Anterior cingulate cortex (tissue), 58 donors: ENCODE measurements at places on chromosomes 7 and 10.
A peak's percentile ranks its signal among the peaks of the same experiment; 100 is the strongest.

DNA sequence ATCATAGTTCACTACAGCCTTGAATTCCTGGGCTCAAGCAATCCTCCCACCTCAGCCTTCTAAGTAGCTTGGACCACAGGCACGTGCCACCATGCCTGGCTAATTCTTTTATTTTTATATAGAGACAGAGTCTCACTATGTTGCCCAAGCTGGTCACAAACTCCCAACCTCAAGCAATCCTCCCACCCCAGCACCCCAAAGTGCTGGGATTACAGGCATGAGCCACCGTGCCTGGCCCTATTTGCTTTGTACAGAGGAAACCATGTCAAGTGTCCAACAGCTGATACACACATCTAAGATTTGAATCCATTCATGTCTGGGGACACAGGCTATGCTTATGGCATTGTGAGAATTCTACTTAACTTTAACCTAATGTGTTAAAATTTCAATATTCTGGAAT is 29.9 kb upstream of the MPP7 start:
- DNase-seq, result no peak

DNA sequence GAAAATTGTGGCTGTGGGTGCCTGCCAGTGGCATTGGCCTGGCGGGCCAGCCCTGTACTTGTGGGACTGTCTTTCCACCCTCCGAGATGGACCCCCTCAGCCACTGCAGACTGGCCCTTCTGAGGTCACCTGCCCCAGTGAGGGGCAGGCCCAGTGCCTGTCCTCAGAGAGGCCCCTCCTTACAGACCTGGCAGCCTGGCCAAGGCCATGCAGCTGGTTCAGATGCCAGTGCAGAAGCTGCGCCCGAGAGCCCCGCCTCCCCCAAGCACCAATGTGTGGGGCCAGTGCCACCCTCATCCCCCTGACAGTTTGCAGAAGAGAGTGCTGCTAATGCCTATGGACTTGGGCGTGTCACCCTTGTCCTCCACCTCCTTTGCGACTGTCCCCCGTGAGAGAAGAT is 10.0 kb downstream of the ZNF316 start:
- no peak for DNase-seq

DNA sequence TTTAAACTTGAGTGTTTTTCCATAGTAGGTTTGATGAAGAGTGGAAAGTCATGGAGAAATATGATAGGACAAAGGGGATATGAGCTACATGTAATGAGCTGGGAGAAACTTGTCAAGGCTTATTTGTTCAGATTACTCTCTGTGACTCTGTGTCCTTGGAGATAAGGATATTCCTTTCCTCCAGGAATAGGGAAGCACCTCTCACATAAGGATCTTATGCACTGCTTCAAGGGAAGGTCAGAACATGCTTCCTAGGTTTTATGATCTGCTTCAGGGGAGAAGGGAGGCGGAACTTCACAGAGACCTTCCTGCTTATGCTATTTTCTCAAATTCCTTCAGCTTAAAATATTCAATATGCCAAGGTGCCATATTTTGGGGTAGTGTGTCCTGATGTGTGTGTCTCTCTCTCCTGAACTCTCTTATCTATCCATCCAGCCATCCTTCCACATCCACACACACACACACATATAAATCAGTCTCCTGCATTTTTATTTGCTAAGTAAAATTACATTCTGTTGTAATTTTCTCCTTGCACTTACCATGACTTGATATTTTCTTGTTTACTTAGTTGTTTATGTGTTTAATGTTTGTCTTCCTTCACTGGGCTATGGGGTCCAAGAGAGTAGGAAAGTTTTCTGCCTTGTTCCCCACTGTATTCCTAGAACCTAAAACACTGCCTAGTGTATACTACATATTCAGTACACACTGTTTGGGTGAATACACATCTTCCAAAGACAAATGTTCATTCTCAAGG is 26.4 kb downstream of the ARL4A start:
- DNase-seq, result no peak

- no peak for DNase-seq
Observed at GRCh38 chr10:86260564-86260963, 106.0 kb downstream of the GRID1 start.

- no peak for DNase-seq
Observed at GRCh38 chr7:138208142-138208570, 131.9 kb downstream of the AKR1D1 start.

DNA sequence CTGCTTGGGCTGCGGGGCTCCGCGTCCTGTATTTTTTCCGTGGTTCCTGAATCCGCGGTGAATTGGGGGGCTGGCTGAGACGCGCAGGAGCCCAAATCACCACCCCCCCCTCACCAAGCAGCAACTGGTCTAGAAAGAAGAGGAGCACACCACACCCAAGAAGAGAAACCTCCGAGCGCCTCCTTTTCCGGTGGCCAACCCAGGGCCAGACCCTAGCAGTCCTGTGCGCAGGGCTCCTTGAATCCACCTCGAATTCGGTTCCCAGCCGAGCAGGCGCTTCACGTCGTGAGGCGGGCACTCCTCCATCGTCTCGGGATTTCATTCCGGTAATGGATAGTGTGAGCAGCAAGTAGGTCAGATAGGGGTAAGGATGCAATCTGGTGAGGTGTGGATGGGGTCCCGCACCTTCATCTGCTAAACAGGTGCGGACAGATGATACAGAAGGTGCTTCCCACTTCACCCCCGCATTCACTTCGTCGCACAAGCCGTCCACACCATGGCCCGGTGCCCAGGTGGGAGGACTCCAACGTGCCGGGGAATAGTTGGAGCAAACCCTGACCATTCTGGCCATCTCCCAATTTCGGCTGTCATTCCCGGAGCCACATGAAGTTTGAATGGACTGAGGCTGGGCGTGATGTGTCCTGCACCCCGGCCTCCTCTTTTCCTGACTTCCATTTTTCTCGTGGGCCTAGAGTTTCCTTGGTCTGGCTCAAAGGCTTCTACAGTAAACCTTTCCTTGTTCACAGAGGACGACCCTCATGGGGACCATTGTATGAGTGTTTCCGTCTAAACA is 19.8 kb upstream of the ZNF273 start:
- no peak for DNase-seq

DNA sequence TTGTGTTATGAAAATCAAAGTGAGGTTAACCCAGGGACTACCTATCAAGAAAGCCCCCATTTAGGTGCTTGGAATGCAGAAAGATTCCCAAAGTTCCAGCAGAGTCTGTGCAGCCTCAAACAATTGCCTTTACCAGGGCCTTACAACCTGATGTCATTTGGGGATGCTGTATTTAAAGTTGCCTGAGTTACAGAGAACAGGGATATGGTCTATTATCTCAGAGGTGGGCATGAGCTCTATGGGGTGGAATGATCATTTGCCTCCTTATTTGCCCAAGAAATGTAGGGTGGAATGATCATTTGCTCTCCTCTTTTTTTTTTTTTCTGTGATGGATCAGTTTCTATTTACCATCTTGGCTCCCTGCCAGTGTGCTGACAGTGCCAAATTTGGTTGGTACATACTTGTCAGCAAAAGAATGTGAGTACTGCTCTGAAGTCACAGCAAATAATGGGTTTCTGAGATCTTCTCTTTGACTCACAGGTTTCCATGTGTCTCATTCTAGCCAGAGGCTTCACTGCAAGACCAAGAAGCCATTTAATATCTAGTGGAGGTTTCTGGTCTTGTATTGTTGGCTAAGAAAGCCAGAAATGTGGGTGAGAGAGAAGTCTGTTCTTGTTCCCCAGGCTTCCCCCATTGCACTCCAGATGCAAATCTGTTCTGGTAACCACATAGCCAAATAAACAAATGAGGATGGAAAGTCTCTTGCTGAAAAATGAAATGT is 45.5 kb upstream of the ZNRF2 start:
- no peak for DNase-seq

DNA sequence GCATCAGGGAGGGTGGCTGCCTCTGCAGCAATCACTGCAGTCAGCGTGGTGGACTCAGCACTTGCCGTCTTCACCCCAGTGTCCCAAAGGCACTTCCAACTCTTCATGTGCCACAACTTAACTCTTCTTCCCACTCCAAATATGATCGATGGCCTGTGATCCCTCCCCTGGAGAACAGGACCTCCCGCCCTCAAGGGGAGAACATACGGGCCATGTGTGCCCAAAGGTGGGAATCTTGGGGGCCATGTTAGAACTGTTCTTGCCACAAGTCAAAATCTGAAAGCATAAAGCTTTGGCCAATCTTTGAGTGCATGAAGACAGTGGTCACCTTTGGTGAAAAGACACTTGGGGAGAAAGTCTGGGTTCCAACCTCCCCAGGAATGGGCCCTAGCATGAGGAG is 368.5 kb upstream of the MGMT start:
- DNase-seq, result no peak

DNA sequence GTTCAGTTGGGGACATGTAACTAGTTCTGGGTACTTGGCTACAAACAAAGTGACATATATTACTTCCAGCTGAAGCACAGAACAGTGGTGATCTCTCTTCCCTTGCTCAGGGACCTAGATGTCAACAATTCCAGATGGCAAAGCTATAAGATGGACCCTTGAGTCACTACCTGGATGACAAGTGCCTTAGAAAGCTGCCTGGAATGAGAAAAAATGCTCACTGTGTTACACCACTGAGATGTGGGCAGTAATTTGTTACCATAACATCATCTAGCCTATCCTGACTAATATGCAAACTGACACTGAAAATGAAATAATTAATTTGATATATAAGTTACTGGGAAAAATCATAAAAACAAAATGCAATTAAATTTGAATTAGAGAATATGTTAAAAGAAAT is 16.4 kb upstream of the CTTNBP2 start:
- DNase-seq, result no peak

GRCh38 chr7:92633211-92633906 is 43.2 kb upstream of the FAM133B start:
- no peak for DNase-seq

- DNase-seq, result no peak
Observed at GRCh38 chr10:12350167-12350872, 973 bp downstream of the CAMK1D start.

- no peak for DNase-seq
Observed at GRCh38 chr7:2908103-2908683, 64.1 kb upstream of the GNA12 start.

DNA sequence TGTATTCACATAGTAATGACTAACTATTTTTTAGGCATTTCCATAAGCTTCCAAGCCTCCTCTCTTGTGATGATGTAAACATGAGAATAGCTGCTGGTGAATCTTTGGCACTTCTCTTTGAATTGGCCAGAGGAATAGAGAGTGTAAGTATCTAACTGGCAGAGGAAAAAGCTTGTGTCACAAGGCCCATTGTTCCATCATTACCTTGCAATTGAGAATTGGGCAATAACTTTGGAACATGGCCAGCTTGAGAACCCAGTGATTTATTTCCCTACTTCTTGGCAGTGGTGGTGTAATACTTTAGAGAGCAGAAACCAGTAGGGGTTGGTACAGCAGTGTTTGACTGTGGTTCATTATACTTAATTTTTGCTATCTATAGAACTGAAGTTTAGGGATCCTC is 12.0 kb downstream of the IFRD1 start:
- no peak for DNase-seq

GRCh38 chr10:29691564-29692072 is 56.8 kb upstream of the SVIL start:
- DNase-seq, result no peak

DNA sequence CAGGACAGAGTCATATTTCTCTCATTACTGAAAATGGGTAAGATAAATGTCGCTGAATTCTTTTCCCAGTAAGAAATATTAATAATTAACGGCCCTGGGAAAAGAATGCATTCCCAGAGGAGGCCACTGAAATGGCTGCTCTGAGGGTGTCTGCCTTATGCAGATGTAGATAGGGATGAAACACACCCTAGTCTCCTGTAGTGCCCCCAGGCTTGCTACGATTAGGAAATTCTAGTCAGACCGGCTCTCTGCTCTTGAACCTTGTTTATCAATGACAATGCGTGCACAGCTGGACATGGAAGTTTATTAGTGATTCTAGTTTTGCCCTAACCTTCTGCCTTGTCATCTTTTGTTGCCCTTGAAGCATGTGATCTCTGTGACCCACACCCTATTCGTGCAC is 291.1 kb downstream of the ZNF248 start:
- no peak for DNase-seq

GRCh38 chr10:61286686-61287085 is 166.5 kb downstream of the TMEM26 start:
- no peak for DNase-seq

DNA sequence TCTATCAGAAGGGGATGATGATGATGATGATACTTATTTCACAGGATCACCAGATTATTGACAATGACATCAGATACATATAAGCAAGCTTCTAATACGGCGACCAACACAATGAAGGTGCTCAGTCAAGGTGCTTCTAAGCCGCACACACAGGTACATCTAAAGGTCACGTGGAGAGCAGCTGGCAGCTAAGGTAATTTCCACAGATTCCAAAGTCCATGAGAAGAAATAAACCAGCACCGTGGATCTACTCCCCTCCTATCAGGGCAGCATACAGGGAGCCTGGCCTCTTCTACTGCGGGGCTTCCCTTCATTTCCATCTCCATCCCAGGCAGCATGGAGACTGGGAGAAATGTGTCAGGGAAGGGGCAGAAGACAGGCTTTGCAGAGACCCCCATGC is 37.5 kb downstream of the DENND11 start:
- no peak for DNase-seq

DNA sequence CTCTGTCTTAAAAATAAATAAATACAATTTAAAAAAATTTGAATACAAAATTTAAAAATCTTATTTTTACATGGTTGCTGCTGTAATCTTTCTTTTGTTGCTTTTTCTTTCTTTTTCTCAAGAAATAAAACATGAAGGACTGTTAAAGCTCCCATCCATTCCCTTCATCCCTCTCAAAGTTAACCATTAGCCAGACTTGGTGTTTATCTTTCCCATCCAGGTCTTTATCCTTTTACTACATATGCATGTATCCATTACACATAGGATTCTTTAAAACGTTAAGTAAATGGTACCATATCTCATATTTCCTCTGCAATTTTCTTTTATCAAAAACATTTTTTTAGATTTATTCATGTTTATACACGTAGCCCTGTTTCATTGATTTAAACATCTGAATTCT is 70.1 kb downstream of the CREB3L2 start:
- DNase-seq, result no peak

DNA sequence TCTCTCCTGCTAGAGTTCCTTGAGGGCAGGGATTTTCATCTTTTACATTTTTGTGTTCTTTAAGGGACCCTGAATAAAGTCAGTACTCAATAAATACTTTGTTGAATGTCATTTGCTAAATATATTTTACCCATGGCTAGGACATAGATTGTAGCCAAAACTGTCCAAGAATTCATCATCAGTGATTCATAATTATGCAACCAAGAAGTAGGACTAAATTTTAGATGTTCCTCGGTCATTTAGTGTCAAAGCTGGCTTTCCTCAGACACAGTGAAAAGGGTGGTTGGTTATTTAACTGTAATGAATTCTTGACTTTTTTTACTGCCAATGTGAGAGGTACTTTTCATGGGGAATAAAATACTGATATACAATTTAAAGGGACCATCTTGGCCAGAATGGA is 3.3 kb downstream of the NUDT13 start:
- no peak for DNase-seq

DNA sequence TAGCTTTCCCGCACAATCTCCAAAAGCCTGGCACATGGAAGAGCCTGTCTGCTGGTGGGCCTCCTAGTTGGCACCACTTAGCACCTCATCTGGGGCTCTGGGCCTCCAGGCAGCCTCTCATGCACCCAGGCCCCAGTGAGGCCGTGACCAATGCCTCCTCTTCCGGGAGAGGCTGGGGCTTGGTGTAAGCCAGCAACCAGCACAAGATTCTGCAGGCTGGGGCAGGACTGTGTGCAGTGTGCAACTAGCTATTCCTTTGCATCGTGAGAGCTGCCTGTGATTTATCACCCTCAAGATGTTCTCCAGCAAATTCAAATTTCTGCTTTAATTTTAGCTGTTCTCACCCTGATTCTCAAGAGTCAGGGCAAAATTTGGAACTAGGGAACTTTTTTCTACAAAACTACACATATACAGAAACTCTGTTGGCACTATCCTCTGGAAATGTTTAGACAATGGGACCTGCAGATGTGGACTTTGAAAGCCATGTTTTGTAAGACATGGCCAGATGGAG is 603.7 kb upstream of the MKI67 start:
- DNase-seq, result peak; percentile 3
